ENCODE measurements at places on chromosomes 4 and X.

DNA sequence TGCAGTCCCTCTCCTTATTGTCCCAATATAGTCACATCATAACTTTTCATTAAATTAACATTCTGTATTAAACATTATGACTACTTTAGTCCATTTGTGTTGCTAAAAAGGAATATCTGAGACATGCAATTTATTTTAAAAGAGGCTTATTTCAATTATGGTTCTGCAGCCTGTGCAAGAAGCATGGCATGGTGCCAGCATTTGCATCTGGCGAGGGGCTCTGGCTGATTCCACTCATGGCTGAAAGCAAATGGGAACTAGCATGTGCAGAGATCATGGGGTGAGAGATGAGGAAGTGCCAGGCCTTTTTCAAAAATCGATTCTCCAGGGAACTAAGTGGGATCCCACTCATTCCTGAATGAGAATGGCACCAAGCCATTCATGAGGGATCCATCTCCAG is 476.3 kb upstream of the RPS6KA3 start:
- DNase-seq: no peak

- no peak for DNase-seq
These were observed 21.0 kb downstream of the PLS3 start for GRCh38 chrX:115581759-115582615.

DNA sequence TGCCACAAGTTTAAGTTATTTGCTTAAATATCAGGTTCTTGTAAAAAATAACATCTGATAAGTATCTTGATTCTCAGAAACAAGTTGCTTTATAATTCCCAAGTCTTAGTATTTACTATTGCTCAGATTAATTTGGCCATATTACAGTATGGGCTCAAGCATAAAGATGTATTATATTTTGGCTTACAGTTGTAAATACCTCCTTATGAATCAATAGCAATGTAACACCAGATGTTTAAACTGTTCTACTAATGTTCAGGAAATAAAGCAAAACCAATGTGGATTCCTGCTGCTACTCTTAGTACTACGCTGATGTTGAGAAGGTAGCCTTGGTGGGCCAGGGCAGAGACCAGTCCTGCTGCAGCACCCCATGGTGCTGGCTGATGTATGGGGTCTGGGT is 102.7 kb downstream of the MGST2 start:
- DNase-seq: no peak

DNA sequence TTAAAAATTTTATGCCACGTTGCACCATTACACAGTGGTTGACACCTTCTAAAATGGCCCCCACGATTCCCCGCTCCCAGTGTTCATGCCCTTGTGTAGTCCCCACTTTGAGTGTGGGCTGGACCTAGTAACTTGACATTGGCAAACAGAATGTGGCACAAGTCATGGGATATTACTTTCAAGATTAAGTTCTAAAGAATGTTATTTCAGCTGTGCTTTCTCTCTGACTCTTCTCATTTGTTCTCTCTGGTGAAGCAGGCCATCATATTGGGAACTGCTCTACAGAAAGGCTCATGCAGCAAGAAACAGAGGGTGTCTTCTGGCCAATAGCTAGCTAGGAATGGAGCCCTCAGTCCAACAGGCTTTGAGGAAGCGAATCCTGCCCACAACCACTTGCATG is 67.1 kb downstream of the ATXN3L start:
- no peak for DNase-seq

- DNase-seq: no peak
These were observed 62.9 kb upstream of the HOPX start for GRCh38 chr4:56744030-56744429.

GRCh38 chrX:128020701-128021100 is 31.5 kb downstream of the ACTRT1 start:
- DNase-seq: peak; percentile 48

- DNase-seq: no peak
These were observed 93.3 kb downstream of the RASGEF1B start for GRCh38 chr4:81378386-81378785.

DNA sequence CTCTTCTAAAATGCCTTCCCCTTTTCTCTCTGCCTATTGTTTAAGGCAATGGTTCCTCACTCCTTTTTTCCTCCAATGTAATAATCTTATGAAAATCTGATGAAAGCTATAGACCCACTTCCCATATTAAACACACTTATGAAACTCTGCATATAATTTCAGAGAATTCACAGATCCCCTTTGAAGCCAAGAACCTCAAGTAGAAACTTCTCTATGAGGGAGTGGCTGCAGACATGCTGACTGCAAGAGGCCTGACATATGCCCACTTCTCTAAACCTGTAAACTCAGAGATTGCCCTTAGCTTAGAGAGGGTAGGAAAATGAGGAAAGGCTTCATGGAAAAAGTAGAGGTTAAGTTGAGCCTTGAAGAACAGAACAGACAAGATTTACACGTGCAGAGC is 37.6 kb downstream of the TAB3 start:
- no peak for DNase-seq

DNA sequence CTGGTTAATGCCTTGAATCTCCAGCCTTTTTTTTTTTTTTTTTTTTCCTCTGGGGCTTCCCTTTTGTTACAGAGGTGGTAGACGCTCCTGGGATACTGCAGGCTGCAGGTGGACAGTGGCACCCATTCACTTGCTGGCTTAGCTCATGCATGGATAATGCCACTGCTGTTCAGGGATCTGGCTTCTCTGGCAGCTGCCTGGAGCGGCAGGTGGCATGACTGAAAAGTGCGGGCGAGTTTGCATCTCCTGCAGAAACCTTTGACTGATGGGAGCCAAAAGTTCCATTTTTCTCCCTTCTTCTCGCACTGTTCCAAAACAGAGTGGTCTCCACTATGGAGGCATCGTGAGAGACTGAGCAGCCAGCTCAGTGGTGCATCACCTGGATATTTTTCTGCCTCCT is 5.9 kb upstream of the STIM2 start:
- DNase-seq: no peak

DNA sequence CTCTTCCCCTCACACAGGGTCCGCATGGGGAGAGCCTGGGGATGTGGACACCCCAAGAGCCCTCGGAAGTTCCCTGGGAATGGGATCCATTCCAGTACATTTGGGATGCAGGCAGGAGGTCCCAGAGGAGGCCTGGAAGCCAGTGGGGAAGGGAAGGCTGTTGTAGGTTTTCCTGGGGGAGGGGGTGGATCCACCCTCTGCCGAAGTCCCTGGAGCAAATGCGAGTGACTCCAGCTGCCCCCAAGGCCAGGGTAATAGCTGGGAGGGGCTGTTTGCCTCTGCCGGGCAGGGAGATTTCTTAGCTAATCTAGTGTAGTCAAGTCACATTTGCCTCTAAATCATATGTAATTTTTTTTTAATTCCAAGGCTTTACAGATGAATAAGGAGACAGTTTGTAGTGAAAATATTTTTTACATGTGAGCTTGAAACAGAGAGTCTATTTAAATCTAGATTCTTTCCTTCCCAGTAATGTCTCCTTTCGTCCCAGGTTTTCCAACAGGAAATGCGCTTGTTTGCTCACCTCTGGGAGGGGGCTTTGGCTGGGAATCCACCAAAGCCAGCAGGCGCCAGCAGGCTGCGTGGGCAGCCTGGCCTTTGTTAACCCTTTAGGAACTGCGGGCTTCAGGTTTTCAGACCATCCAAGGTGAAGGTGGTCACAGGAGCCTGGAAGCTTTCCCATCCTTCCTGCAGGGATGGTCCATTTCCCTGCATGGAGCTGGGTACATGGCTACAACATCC is 26.8 kb downstream of the SH3TC1 start:
- DNase-seq: no peak

GRCh38 chr4:10577018-10577417 is 107.5 kb downstream of the CLNK start:
- DNase-seq: no peak

DNA sequence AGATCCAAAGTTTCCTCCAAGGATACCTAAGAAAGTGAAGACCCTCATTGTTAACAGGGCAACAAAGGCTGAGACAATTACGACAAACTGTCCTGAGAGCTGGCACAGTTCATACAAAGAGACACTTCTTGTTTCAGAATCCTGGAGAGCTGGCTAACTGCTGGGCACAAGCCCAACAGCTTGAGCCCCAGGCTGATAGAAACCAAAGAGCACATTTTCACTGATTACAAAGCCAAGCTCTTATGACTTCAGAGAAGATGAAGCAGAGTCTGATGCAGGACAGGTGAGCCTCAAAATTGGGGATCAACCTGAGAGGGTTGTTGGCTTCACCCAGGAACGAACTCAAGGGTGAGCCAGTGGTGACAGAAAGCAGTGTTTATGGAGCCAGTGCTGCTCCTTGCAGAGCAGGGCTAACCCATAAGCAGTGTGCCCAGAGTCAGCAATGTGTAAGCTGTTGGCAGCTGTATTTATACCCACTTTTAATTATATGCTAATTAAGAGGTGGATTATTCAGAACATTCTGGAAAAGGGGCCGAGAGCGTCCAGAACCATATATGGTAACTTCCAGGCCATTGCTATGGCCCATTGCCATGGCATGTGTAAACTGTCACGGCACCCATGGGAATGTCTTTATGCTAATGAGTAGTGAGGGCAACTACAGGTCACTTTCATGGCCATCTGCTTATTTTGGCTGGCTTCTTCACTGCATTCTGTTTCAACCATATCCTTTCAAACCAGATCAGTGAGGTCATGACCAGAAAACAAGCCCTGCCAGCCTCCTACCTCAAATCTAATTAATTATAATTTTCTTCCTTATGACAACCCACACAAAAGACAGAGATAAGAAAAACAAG is 183.7 kb downstream of the EVC2 start:
- no peak for DNase-seq

DNA sequence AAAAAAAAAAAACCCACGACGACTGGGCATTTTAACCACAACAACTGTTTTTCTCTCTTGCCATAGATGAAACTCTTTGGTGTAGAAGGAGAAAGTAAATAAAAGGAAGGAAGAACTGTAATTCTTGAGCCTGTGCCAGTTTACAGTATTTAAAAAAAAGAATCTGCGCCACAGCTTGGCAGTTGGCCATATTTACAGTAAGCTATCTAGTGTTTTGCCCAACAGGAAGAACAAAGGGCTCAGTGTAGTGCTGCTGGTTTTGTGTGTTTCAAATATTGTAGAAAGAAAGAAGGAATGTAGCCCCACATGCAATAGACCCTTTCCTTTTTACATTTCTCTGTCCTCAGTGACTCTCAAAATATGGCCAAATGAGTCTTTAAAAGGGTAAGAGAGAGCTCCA is 66.1 kb downstream of the NR3C2 start:
- peak; percentile 40 for DNase-seq

DNA sequence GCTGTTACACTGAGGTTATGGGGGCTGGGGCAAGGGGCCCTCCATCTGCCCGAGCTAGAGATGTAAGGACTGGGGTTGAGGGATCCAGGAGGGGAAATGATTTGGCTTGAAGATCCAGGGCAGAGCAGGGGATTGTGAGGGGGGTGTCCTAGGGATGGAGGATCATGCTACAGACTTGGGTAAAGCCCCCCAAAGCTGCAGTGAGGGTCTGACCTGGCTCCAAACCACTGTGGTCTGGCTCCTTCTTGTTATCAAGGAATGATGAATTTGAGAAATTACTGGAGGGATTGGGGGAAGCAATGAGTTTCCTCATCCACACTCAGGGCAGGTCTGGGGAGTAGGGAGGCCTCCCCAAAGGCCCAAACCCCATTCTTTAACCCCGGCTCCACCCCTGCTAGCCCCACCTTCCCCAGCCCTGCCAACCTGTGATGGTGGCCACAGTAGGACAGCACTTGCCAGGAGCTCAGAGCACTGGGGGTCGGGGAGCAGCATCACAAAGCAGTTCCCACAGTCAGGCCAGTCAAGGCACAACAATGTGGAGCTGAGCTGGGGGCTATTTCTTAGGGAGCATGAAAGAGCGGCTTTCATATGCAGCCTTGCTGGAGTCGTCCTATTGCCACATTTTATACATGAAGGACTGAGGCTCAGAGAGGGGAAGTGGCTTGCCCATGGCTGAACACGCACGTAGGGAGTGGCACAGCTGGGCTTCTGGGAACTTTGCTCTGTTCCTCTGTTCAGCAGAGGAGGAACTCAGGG is 165.5 kb downstream of the EFNB1 start:
- no peak for DNase-seq

GRCh38 chr4:114547340-114548134 is 51.1 kb upstream of the UGT8 start:
- DNase-seq: no peak

GRCh38 chr4:108426493-108426892 is 193.9 kb upstream of the RPL34 start:
- no peak for DNase-seq

GRCh38 chrX:40172401-40173142 is 74.8 kb upstream of the BCOR start:
- DNase-seq: peak; percentile 79

Data from hepatocyte (in vitro differentiated cells).